ENCODE measurements at places on chromosomes 4 and X. TPM values are rescaled to one million over a fixed set of nuclear protein-coding genes. Genes with fewer than 3 reads are reported as not detected.

The NFXL1 gene
- 14.0 TPM for total RNA-seq

The RIBC1 gene
- total RNA-seq = 1.9 TPM

GRCh38 chr4:104763554-104764222 lies 269.0 kb upstream of the CXXC4 start:
- no peak for DNase-seq

DNA sequence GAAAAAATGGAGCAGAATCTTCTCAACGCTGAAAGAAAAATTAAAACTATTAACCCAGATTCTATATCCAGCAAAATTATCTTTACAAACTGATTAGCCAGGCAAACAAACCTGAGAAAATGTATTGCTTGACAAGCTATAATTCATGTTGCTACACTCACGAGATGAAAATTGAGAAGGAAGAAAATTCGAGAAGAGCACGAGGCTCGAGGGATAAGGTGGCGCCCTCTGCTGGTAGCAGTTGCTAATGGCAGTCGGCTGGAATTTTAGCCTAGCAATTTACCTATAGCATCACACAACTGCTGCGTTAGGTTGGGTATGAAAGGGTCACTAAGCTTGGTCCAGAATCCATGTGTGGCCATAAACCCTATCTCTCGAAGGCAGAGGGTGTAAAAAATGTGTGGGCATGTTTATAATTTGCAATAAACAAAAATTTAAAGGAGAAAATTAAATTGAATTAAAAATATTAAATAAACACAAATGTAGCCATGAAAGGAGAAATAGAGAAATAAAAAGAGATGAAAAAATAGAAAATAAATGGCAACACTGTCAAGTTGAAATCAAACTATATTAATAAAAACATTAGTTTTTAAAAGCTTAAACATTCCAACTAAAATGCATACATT lies 126.6 kb downstream of the PPP4R3C start:
- DNase-seq = no peak

GRCh38 chr4:140180577-140180976 lies 26.6 kb upstream of the MAML3 start:
- DNase-seq = no peak
